Activated T-cell treated with anti-CD3 and anti-CD28 coated beads, Interleukin-2, amount 50 U/mL, for 4 hours (primary cell): ENCODE measurements at places on chromosomes 5 and 9. TPM values are rescaled to one million over a fixed set of nuclear protein-coding genes. Genes with fewer than 3 reads are reported as not detected.

Gene OR1J2
- not detected for total RNA-seq

Gene LHX3
- total RNA-seq = not detected

DNA sequence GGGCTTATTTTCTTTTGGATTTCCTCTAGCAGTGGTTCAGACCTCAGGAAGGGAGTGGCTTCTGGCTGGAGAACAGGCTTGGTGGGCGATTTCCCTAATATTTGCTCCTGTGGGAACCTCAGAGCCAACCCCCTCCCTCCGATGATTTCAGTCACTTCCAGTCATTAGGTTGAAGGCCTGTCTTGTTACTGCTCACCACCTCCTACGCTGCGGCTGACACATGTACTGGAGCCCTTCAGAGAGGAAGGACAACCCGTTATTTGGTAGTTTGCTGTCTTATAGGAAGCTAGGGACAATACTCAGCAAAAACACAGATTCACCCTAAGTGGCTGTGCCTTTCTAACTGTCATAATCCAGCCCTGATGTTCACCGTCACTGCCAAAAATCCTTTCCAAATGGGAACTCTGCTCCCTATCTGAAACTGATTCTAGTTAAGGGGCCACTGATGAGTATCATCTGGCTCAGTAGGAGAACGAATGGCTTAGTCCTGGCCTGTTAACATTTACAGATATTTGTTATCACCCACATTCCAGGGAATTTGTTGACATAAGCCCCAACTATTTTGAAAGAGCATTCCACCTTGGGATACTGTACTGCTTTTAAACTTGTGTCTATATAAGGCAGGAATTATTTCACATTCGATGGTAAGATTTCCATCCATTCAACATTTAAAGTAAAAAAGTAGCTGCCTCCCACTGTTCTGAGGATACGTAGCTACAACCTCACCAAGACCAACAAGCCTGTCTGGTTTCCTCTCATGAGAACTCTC is 29.3 kb upstream of the ANKH start:
- DNase-seq = no peak

DNA sequence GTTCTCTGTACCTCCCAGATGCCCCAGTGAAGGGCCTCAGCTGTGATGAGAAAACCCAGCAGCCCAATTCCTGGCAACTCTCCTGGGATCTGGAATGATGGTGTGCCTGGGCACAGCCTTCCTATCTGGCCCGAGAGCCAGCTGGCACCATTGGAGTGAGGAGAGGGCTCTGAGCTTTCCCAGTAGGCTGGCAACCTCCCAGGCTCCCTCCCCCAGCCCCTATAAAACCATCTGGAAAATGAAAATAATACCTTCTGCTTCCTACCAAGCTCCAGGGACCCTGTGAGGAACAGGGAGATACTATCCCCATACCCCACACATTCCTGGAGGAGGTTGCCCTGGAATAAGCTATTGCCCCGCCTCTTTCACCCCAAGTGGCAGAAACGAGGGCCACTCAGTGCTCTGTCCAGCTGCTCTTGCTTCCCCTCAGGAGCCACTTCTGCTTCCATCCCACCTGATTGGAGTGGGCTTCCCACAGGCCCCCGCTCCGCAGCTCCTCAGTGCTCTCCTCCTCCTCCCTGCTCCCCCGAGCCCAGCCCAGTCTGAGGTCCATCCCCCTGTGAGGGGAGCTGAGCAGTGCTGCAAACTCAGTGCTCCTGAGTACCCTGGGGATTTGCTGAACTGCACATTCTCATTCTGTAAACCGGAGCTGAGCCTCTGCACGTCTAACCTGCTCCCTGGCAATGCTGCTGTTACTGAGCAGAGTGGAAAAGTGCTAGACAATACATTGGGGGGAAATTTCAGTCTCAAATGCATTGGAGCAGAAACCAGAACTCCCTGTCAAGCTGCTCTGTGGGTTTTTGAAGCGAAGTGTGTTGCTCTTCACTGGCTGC is 74.7 kb downstream of the THBS4 start:
- DNase-seq = no peak

GRCh38 chr9:631596-631995 is 209.9 kb upstream of the DMRT1 start:
- DNase-seq = no peak

GRCh38 chr5:96487859-96488258 is 54.8 kb upstream of the PCSK1 start:
- DNase-seq = no peak

DNA sequence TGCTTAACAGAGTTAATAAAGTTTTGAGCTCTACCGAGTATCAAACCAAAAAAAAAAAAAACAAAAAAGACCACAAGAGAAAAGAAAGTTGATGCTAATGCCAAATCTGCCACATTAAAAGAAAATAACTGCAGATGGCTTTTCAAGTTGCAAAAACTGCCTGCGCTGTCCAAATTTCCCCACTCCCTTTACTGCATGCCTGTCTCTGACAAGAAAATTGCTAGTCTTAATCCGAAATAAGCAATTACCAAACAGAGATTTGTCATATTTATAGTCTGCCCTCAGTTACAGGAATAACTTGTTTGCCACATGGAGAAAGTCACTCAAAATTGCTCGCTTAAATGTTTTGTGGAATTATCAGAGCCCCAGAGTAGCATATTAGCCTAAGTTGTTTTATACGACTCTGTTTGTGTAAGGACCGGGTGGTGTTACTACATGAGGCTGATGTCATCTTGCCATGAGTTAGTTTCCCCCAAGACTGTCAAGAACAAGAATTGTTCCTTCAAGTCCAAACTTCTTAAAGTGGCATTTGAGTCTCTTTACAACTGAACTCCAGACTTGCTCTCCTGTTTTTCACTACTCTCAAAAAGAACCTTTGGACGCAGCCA is 160.9 kb downstream of the CEP120 start:
- no peak for DNase-seq

DNA sequence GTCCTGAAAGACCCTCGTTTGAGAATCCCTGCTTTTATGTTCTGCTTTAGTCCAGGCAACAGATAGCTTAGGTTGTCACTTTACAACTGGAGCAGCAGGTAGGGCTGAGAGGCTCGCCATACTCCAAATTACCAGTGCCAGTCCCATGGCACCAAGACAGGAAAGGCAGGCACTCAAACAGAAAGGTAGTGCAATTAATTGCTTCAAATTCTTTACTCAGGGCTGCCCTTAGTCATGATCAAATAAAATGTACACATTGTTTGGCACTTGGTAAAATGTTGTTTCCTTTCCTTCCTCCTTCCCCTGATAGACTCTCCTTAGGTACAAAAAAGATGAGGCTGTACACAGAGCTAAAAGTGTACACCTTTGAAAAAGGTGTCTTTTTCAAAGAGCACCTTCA is 115.8 kb upstream of the CCDC152 start:
- DNase-seq = no peak

GRCh38 chr9:107972346-107972745 is 482.8 kb upstream of the KLF4 start:
- no peak for DNase-seq

DNA sequence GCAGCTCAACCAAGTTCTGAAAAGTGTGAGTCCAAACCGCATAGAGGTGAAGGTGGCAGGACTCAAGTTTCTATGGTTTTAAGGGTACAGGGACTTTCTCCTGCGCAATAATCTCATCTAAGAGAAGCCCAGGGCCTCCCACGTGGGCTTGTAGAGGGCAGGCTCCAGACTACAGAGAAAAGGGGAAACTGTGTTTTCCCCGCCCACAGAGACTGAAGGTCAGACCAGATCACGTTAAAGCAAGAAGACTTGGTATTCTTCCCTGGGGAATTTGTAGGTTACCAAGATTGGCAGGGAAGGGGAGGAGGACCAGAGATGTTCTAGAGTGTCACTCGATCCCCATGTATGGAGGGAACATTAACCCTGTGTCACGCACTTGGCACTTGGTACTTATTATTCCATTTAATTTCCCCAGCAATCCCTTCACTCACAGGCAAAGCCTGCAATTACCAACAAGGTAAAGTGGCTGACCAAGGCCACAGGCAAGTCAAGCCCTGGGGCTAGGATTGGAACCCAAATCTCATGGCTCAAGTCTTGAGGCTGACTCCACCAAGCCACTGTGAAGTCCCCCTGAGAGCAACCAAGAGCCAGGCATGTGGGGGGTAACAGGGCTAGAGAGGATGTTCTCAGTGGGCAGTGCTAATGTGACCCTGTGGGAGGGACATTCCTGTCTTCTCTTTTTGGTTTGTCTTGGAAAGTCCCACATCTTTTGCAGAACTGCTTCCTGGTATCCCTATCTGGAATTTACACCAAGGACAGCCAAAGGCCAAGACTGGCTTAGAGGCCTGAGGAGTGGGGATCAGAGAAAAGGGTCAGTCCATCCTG is 18.3 kb upstream of the NEK6 start:
- DNase-seq = no peak
